ENCODE measurements at places on chromosomes 7 and 10.

- DNase-seq = no peak
These were observed 33.9 kb upstream of the ARL4A start for GRCh38 chr7:12653518-12653917.

- DNase-seq = no peak
These were observed 399.2 kb downstream of the SORCS1 start for GRCh38 chr10:106765241-106765754.

GRCh38 chr10:107576746-107577145 is 412.2 kb upstream of the SORCS1 start:
- no peak for DNase-seq

DNA sequence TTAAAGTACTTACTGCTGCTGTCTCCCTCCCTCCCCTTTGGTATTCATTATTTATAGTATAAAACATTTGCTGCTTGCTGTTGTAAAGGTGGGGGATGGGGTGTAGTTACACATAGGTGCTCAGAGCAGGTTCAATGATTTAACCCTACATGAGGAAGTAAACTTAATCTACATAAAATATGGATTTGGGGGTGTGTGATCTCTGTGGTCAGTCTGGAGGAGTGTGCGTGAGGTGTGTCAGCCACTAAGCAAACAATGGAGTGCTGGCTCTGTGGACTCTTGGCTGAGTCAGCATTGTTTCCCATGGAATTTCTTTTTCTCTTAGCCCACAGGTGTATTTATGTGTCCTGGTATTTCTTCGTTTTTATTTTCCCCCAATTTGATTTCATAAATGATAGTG is 133.9 kb downstream of the AUTS2 start:
- DNase-seq = no peak

- no peak for DNase-seq
These were observed 99.3 kb upstream of the LEP start for GRCh38 chr7:128141683-128142195.

- DNase-seq = no peak
These were observed 20.9 kb upstream of the KLF6 start for GRCh38 chr10:3805791-3806461.

DNA sequence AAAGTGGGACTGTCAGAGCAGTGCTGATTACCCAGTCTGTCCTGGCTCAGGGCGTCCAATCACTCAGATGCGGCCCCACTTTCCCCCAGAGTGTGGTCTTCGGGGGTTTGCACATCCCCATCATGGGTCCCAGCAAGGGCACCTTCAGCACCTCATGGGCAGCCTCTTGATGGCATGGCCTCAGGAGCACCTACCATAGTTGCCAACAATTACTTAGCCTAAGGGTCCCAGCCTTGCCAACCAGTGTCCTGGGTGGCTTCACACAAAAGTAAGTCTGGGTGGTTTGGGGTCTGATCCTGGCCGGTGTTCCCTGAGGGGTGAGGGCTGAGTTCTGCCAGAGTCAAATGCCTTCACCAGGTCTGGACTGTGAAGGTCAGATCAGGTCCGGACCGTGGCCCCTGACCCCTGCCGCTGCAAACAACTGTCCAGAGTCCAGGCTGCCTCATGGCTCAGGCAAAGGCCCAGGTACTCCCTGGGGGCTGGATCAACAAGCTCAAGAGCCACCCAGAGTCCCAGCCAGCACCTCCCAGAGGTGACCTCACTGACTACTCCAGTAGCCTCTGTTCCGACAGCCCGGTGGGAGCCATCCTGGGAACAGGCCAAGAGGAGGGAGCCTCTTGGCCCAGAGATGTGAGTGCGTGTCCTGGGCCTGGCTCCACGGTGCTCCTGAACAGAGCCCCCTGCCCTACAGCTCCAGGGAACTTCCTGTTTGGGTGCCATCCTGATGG is 6.2 kb upstream of the MARVELD1 start:
- DNase-seq = no peak

DNA sequence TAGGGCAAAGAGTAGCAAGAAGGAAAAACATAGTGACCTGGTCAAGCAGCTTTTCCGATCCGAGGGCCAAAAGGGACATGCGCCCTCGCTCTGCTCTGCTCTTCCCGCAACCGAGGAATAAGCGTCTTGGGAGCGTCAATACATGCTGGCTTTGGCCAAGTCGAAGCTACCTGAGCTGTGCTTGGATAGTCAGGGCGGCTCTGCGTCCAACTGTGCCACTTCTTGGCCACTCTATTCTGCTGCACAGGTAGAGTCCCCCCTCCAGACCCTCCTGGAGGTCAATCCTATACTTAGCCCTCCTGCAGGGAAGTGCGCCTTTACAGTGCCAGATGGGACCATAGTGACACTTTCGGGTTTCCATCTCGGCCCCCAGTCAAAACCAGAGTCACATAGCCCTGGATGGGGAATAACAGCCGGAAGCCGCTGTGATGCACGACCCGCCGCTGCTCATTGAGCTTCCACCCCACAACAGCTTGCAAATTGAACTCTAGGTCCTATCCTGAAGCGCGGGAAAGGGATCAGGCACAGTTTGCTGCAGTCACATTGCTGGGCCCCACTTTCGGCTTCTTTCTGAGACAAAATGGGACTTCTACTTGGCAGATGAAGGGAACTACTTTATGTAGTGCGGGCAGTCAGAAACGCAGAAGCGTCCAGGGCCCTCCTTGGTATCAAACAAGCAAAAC is 1.1 kb upstream of the HPSE2 start:
- DNase-seq = no peak

- no peak for DNase-seq
These were observed 111.2 kb downstream of the GRK5 start for GRCh38 chr10:119318411-119319160.

DNA sequence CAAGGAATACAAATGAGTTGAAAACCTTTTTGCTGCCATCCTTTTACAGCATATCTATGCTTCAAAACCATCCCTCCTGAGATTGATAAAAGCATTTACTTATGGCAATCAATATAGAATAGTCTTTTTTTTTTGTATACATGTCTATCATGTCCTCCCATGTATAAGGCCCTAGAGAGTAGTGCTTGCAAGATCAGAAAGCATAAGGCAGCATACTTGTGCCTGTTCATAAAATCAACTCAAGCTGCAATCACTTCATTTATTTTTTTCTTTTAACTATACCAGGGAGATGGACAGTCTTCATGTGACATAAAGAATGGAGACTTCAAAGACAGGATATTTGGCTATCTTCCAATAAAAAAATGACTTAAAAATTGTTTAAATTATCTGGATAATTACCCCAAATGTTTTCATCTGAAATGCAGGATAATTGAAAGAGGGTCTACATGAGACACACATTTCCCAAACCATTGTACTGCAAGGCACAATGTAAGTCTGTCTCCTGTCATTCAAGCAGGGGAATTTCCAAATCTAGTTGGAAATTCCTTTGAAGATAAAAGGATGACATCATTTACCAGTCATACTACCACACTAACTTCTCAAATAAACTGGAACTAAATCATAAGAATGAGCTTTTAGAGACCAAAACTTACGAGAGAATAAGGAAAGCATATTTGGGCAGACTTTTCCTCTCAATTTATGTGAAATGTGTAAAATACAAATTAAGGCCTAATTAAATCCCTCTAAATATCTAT is 22.5 kb downstream of the LRRN3 start:
- no peak for DNase-seq

GRCh38 chr7:134699899-134700298 is 53.2 kb downstream of the BPGM start:
- no peak for DNase-seq

DNA sequence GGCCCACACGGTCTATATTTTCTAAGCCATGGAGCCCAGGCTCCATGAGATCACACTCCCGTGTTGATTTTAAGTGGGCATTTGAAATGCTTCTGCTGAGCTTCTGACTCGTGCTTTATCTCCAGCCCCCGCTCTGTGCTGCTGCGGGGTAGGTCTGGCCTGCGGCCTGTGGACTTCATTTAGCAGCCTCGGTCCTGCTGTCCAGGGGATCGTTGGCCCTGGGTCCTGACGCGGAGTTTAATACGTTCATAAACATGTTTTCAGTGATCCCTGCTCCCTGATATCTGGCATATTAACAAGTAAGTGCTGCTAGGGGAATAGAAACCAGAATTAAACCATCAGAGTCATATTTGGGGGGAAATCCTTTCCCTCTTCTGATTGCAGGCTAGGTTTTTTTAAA is 540.3 kb upstream of the MGMT start:
- DNase-seq = no peak

DNA sequence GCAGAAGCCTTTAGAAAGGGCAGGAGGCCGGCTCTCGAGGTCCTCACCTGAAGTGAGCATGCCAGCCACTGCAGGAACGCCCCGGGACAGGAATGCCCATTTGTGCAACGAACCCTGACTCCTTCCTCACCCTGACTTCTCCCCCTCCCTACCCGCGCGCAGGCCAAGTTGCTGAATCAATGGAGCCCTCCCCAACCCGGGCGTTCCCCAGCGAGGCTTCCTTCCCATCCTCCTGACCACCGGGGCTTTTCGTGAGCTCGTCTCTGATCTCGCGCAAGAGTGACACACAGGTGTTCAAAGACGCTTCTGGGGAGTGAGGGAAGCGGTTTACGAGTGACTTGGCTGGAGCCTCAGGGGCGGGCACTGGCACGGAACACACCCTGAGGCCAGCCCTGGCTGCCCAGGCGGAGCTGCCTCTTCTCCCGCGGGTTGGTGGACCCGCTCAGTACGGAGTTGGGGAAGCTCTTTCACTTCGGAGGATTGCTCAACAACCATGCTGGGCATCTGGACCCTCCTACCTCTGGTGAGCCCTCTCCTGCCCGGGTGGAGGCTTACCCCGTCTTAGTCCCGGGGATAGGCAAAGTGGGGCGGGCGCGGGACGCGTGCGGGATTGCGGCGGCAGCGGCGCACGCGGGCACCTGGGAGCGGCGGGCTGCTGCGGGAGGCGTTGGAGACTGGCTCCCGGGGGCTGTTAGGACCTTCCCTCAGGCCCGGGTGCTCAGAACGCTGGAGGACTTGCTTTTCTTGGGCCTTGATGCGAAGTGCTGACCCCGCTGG is at the start of gene FAS:
Gene FAS, plus strand, starts transcription at position 415 of the 777 bp plus-strand sequence. Its CDS starts 79 bp downstream, at position 494.
- peak; percentile 47 for DNase-seq

GRCh38 chr10:30353851-30354250 is 4.8 kb upstream of the MTPAP start:
- no peak for DNase-seq

- no peak for DNase-seq
These were observed 1094.9 kb upstream of the AUTS2 start for GRCh38 chr7:68503400-68503799.

DNA sequence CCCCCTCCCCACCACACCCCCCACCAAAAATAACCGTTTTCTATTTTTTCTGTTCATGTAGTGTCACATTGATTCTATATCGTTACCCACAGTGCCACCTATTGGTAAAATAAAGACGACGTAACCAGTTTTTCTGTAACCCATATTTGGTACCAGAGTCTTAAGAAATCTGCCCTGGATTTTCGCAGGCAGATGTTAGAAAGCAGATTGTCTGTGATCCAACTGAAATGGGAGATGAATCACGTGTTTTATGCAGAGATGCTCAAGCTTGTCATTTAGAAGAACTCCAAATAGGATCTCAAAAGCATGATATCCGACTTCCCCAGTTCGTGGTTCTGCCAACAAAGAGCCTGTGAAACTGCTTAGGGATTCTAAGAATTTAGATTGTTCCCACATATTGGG is 261.1 kb upstream of the CSTF2T start:
- no peak for DNase-seq

DNA sequence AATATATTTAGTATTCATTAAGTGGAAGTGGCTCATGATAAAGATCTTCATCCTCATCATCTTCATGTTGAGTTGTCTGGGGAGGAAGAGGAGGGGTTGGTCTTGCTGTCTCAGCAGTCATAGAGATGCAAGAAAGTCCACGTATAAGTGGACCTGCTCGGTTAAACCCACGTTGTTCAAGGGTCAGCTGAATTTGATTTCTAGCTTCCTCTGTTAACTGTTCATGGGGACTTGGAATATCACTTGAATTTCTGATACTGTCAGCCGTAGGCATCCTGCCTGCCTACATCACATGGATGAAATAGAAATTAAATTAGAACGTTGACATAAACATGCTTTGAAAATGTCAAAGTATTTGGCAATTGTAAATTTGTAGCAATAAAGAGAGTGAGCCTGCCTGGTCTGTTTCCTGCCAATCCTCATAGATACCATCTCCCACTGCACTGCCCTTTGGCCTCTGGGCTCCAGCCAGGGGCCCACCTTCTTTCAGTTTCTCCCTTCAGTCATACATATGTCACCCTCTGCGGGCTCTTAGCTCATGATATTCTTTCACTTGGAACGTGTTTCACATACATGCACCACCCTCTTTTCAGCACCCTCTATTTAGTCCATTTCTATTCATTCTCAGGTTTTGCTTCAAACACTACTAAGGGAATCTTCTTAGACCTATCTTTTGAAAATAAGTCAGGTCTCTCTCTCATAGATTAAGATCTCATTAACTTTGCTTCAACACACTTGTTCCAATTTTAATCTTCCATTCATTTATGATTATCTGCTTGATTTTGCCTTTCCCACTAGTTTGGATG is 376.3 kb downstream of the IPMK start:
- no peak for DNase-seq

DNA sequence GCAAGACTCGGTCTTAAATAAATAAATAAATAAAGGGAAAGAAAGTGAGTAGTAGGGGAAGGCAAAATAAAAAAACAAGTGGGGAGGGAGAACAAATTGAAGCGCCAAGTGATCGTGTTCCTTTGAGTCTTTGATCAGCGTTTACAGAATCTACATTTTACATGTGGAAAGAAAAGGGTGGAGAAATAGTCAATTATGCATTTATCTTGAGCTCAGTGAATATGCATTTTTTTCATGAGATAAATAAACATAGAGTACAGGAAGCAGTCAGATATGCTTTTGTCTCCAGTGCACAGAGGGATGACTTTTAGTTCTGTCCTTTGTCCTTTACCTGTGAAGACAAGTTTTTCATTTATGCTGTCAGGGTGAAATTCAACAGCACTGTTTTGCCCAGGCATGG is 6.1 kb upstream of the GUSB start:
- no peak for DNase-seq

All from activated gamma-delta T cell (primary cell).